ENCODE measurements at places on chromosomes 1 and 21. TPM values are rescaled to one million over a fixed set of nuclear protein-coding genes. Genes with fewer than 3 reads are reported as not detected.

GRCh38 chr1:219085082-219085481 is 88.6 kb upstream of the LYPLAL1 start:
- no peak overlapping the region for H3K27ac ChIP-seq
- H3K36me3 ChIP-seq = no peaks in the 10 kb centered on the region
- no peaks in the 10 kb centered on the region for H3K4me1 ChIP-seq
- DNase-seq = no peak
- H3K4me3 ChIP-seq = no peak overlapping the region
- no peaks in the 10 kb centered on the region for H3K27me3 ChIP-seq

GRCh38 chr1:244319283-244320132 is 132.2 kb downstream of the ADSS2 start:
- H3K27ac ChIP-seq = peak overlapping the region; percentile 16
- H3K4me1 ChIP-seq = peaks cover 49% of the 10 kb centered on the region
- H3K36me3 ChIP-seq = no peaks in the 10 kb centered on the region
- H3K4me3 ChIP-seq = no peak overlapping the region
- no peak for DNase-seq

DNA sequence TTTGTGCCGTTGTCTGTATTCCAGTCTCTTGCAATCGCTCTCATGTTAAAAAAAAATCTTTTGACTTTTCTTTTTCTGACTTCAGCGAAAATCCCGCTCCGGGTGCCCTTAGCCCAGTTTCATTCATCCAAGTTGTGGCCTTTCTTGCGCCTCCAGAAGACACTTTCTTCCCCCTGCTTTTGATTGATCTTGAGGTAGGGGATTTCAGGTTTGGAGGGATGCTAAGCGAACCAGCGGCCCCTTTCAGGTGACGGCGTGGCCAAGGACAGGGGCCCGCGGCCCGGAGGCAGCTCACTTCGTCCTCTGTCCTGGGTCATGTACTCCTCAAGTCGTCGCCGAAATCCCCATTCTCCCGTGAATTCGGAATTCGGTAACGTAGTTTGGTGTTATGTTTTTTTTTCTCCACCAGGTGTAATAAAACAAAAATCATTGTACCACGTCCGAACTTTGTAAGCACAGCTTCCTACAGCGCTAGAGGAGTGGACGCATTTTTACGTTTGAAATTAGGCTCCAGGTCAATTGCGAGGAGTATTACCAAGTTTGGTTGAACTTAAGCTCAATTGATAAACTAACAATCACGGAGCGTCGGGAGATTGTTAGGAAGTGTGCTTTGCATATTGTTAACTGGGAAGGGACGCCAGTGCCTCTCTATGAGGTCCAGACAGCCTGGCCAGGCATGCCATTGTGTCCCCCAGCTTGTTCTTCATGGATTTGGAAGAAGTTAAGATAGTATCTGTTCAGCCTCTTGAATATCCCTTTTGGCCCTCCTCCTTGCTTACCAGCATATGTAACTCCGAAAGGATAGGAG is 1.1 kb downstream of the MRPS6 start:
- peak; percentile 24 for DNase-seq
- H3K36me3 ChIP-seq = no peaks in the 10 kb centered on the region
- H3K4me3 ChIP-seq = peak overlapping the region; percentile 80
- peaks cover 10% of the 10 kb centered on the region for H3K4me1 ChIP-seq
- H3K27me3 ChIP-seq = no peaks in the 10 kb centered on the region

DNA sequence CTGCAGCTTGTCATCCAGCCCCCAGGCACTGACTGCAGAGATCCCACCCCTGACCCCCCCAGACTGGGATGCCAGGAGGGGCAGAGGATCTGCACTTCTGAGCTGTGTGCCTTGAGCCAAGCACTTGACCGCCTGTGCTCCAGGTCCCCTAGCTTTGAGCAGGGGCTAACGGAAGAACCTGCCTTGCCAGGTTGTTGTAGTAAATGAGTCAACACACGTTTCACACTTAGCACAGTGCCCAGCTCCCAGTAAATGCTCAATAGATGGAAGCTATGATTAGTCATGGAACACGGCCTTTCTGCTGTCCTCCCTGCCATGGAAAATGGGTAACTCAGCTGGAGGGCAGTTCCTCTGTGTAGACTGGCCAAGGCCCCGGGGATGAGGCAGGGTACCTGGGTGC is 24.1 kb downstream of the IFFO2 start:
- H3K27me3 ChIP-seq = no peaks in the 10 kb centered on the region
- H3K36me3 ChIP-seq = no peaks in the 10 kb centered on the region
- H3K4me1 ChIP-seq = peaks cover 16% of the 10 kb centered on the region
- no peak for DNase-seq
- no peak overlapping the region for H3K27ac ChIP-seq
- H3K4me3 ChIP-seq = no peak overlapping the region

DNA sequence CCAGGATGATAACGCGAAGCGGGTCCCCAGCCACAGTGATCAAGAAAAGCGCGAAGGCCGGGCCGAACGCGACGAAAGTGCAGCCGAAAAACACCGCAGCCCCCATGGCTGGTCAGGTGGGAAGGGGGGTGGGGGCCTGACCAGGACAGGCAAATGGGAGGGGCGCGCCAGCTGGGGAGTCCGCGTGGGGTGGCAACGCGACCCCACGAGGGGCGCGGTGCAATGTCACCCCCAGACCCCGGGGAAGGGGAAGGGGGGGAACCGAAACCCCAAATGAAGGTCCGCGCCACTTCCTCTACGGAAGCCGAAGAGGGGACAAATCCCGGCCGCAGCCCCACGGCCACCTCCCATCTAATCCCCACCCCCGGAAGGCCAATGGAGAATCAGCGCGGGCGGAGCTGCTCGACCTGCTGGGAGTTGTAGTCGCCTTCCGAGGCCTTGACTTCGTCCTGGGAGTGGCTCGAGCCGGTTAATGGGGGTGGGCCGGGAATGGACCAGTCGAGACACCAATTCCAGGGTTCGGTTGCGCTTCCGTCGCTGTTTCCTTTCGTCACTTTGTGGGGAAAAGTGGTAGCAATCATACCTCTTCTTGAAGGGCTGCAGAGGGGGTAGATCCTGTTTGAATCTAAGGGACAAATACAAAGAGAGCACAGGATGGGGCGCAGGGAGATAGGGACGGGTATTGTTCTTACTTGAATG is at the start of gene APH1A:
Gene APH1A (minus strand): TSS at position 312 of the 699 bp plus-strand sequence. CDS start 206 bp downstream, at position 106.
- peak within 1 kb of the TSS; percentile 84 for H3K4me3 ChIP-seq
- peaks cover 40% of the 10 kb centered on the region for H3K4me1 ChIP-seq
- peak within 1 kb of the TSS; percentile 89 for H3K27ac ChIP-seq
- no peaks in the 10 kb centered on the region for H3K27me3 ChIP-seq
- peaks cover 3% of the 10 kb centered on the region for H3K36me3 ChIP-seq
- peak; percentile 95 for DNase-seq

GRCh38 chr1:218298398-218298797 is 13.3 kb downstream of the RRP15 start:
- H3K27me3 ChIP-seq = no peaks in the 10 kb centered on the region
- H3K27ac ChIP-seq = no peak overlapping the region
- H3K36me3 ChIP-seq = no peaks in the 10 kb centered on the region

GRCh38 chr1:116299248-116299647 is 73.8 kb upstream of the ATP1A1 start:
- DNase-seq = no peak
- no peaks in the 10 kb centered on the region for H3K27me3 ChIP-seq
- no peak overlapping the region for H3K27ac ChIP-seq
- no peak overlapping the region for H3K4me3 ChIP-seq
- no peaks in the 10 kb centered on the region for H3K4me1 ChIP-seq

GRCh38 chr1:156920233-156921052 is at the start of gene LRRC71:
Gene LRRC71 (plus strand): TSS chr1:156920632. CDS start chr1:156920804, 172 bp downstream.
- H3K27ac ChIP-seq = no peak within 1 kb of the TSS
- peaks cover 32% of the 10 kb centered on the region for H3K27me3 ChIP-seq
- H3K36me3 ChIP-seq = peaks cover 6% of the 10 kb centered on the region
- H3K4me1 ChIP-seq = no peaks in the 10 kb centered on the region
- H3K4me3 ChIP-seq = no peak within 1 kb of the TSS

GRCh38 chr21:37155186-37155585 is 82.1 kb downstream of the TTC3 start:
- H3K4me3 ChIP-seq = no peak overlapping the region
- no peak overlapping the region for H3K27ac ChIP-seq
- peaks cover 11% of the 10 kb centered on the region for H3K36me3 ChIP-seq
- no peak for DNase-seq
- H3K4me1 ChIP-seq = peaks cover 21% of the 10 kb centered on the region

- peaks cover 59% of the 10 kb centered on the region for H3K4me1 ChIP-seq
- H3K36me3 ChIP-seq = no peaks in the 10 kb centered on the region
- peak; percentile 62 for DNase-seq
- peak overlapping the region; percentile 98 for H3K27ac ChIP-seq
- peak overlapping the region; percentile 44 for H3K4me3 ChIP-seq
Observed at GRCh38 chr1:161198194-161198896, 509 bp downstream of the ADAMTS4 start.

DNA sequence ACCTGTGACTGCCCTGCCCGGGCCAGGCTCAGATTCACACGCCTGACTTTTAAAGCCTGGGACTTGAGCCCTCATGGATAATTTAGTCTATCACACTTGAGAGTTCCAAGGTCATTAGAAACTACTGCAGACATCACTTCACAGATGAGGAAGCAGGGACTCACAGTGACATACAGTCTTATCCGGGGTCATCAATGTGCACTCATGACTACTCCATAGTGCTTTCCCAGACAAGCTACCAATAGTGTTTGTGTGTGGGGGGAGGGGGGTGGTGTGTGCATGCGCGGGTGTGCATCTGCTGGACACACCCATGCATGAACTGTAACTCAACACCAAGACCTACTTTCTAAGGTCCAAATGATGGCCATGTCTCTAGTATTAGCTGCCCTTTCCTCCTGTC is 16.1 kb upstream of the SLC5A9 start:
- H3K4me1 ChIP-seq = no peaks in the 10 kb centered on the region
- DNase-seq = no peak
- no peak overlapping the region for H3K27ac ChIP-seq

DNA sequence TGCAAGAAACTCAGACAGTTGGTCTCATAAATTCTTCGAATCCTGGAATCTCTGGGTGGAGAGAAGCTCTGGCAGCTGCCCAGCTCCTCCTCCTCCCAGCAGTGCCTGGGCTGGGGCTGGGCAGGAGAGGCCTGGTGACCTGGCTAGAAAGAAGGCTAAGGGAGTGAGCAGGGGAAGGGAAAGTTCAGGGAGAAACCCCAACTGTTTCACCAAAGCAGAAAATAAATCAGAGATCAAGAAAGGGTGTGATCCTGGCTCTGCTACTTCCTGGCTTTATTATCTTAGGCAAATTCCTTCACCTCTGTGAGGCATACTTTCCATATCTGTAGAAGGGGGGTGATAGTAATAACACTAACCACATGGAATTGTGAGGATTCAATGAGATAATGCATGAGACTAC is 8.8 kb upstream of the COL16A1 start:
- H3K36me3 ChIP-seq = no peaks in the 10 kb centered on the region
- no peak overlapping the region for H3K4me3 ChIP-seq

- no peaks in the 10 kb centered on the region for H3K36me3 ChIP-seq
- no peak for DNase-seq
- no peaks in the 10 kb centered on the region for H3K4me1 ChIP-seq
- no peak overlapping the region for H3K4me3 ChIP-seq
Observed at GRCh38 chr1:113303267-113303666, 87.0 kb upstream of the MAGI3 start.

DNA sequence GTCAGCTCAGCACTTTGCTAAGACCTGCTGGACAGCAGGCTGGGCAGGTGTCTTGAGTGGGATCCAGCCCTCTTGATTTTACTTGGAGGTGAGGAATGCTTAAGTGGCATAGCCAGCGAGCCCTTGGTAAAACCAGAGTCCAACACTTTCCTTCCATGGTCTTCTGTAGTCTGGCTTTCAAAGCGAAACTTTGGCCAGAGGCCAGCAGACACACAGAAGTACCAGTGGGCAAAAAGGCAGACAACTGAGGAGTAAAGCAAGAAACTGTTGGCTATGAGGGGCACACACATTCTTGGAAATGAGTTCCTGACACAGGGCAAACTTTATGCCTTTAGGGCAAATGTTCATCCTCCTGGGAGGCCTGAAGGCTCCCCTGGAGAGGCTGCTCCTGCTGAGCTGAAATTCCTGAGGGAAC is 281.0 kb upstream of the POU3F1 start:
- no peak overlapping the region for H3K4me3 ChIP-seq
- no peaks in the 10 kb centered on the region for H3K36me3 ChIP-seq
- H3K27ac ChIP-seq = no peak overlapping the region
- H3K4me1 ChIP-seq = no peaks in the 10 kb centered on the region

GRCh38 chr1:221437171-221437570 is 304.7 kb downstream of the DUSP10 start:
- H3K27me3 ChIP-seq = no peaks in the 10 kb centered on the region
- H3K36me3 ChIP-seq = no peaks in the 10 kb centered on the region
- no peak for DNase-seq
- H3K4me1 ChIP-seq = peaks cover 31% of the 10 kb centered on the region
- no peak overlapping the region for H3K27ac ChIP-seq

GBP6 gene
- total RNA-seq = not detected

TEDDM1 gene
- total RNA-seq = not detected

ADAMTS1 gene
- total RNA-seq = 16.3 TPM

GIPC2 gene
- total RNA-seq = 9.6 TPM

S100A7 gene
- not detected for total RNA-seq

LCE6A gene
- total RNA-seq = not detected
